GM12878 (cell line): ENCODE measurements at places on chromosomes 1 and 21. TPM values are rescaled to one million over a fixed set of nuclear protein-coding genes. Genes with fewer than 3 reads are reported as not detected.

Gene BARHL2
- polyA plus RNA-seq: not detected in 2 replicates

Gene OR2M3
- not detected in 2 replicates for polyA plus RNA-seq

Gene FBLIM1
- not detected in 2 replicates for polyA plus RNA-seq

Gene TMIGD3
- not detected in 2 replicates for polyA plus RNA-seq

Gene FCAMR
- 0.14 TPM in 1 of 2 replicates, not detected in the other for polyA plus RNA-seq

Gene USF1
- 11.5 and 16.0 TPM in 2 replicates for polyA plus RNA-seq

Gene DCST1
- not detected in 2 replicates for polyA plus RNA-seq

Gene PCNX2
- polyA plus RNA-seq: 4.4 and 5.0 TPM in 2 replicates

Gene C4BPA
- polyA plus RNA-seq: not detected in 2 replicates

Gene TGFB2
- polyA plus RNA-seq: 0.11 TPM in 2 replicates

Gene C1orf94
- polyA plus RNA-seq: not detected in 2 replicates

Gene ZBED6
- 1.1 and 1.5 TPM in 2 replicates for polyA plus RNA-seq

Gene NUF2
- polyA plus RNA-seq: 62.4 and 62.6 TPM in 2 replicates

Gene IGFN1
- polyA plus RNA-seq: not detected in 2 replicates

Gene NEGR1
- not detected in 2 replicates for polyA plus RNA-seq

Gene CA6
- polyA plus RNA-seq: not detected in 2 replicates

Gene TRIM67
- polyA plus RNA-seq: 0.06 TPM in 1 of 2 replicates, not detected in the other

Gene ATP1A2
- polyA plus RNA-seq: not detected in 2 replicates

Gene KLHL21
- 7.7 and 8.2 TPM in 2 replicates for polyA plus RNA-seq

Gene HAO2
- not detected in 2 replicates for polyA plus RNA-seq

Gene MCOLN3
- polyA plus RNA-seq: 2.7 and 4.5 TPM in 2 replicates

Gene GJA5
- polyA plus RNA-seq: not detected in 2 replicates

Gene MFAP2
- 0.11 TPM in 1 of 2 replicates, not detected in the other for polyA plus RNA-seq

Gene ERVH48-1
- polyA plus RNA-seq: 0.14 and 0.30 TPM in 2 replicates

Gene TRPM2
- polyA plus RNA-seq: 3.7 and 4.3 TPM in 2 replicates

Gene NUDT4B
- polyA plus RNA-seq: 1.5 TPM in 1 of 2 replicates, not detected in the other

Gene CLCA2
- not detected in 2 replicates for polyA plus RNA-seq

Gene FAM3B
- polyA plus RNA-seq: not detected in 2 replicates

Gene GJA8
- polyA plus RNA-seq: not detected in 2 replicates

Gene ARHGAP29
- 0.06 and 0.14 TPM in 2 replicates for polyA plus RNA-seq

Gene CFHR5
- not detected in 2 replicates for polyA plus RNA-seq

Gene SYT14
- not detected in 2 replicates for polyA plus RNA-seq

Gene FBXO44
- 11.3 and 11.7 TPM in 2 replicates for polyA plus RNA-seq

Gene CLCA4
- polyA plus RNA-seq: not detected in 2 replicates

Gene LMOD1
- not detected in 2 replicates for polyA plus RNA-seq

Gene SELL
- polyA plus RNA-seq: 35.1 and 35.3 TPM in 2 replicates

Gene SPRR1B
- polyA plus RNA-seq: not detected in 2 replicates

Gene XCL2
- 0.33 and 1.2 TPM in 2 replicates for polyA plus RNA-seq

Gene IFI16
- 149 and 167 TPM in 2 replicates for polyA plus RNA-seq

Gene DCST2
- polyA plus RNA-seq: not detected in 2 replicates
